ENCODE measurements at places on chromosomes 11 and 22.
A peak's percentile ranks its signal among the peaks of the same experiment; 100 is the strongest.

DNA sequence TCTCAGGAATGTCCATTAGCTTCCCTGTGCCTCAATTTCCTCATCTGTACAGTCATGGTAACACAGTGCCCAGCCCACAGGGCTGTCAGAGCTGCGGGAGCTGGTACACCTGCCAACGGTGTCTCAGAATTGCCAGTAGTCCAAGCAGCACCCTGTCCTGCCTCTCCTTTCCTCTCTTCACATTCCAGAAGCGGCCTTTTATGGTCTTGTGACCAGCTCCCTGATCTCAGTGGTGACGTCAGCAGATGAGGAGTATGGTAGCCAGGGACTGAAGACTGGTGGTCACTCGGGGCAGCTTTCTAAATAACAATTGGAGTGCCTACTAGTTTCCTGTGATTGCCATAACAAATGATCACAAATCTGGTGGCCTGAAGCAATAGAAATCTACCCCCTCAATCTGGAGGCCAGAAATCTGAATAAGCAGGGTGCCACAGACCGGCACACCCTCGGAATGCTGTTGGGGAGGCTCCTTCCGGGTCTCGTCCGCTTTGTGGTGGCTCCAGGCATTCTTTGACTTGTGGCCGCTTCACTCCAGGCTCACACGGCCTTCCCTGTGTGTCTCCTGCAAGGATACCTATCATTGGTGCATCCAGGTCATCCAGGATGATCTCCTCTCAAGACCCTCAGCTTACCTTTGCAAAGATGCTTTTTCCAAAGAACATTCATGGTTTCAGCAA lies 2.1 kb downstream of the FADD start:
- DNase-seq, result no peak

DNA sequence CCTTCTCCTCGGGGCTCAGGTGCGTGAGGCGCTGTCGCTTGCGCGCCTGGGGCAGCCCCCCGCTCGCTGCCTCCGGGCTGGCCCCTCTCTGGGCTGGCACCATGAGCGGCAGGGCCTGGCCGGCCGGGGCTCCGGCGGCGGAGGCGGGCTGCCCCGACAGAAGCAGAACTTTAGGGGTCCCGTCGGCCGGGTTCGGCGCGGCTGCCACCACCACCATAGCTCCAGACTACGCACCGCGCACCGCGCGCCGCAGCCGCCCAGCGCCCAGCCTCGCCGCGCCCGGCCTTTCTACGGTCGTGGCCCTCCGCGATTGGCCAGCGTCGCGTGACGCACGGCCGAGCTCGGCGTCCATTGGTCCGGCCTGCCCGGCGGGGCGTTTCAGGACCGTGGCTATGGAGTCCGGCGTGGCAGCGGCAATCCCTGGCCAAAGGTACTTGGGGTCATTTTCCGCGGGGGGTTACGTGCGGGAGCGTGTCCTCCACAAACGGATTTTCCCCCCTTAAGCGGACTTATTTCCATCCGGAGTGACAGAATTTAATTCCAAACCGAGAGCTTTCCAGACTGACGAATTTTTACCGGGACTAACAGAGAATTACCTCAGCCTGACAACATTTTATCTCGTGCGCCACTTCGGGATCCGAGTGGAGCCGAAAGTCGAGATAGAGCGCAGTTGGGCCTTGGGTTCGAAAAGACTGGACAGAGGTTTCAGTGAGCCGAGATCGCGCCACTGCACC lies at the start of gene XBP1:
Gene XBP1, minus strand, starts transcription at position 262 of the 734 bp plus-strand sequence.
- DNase-seq, result peak; percentile 69

DNA sequence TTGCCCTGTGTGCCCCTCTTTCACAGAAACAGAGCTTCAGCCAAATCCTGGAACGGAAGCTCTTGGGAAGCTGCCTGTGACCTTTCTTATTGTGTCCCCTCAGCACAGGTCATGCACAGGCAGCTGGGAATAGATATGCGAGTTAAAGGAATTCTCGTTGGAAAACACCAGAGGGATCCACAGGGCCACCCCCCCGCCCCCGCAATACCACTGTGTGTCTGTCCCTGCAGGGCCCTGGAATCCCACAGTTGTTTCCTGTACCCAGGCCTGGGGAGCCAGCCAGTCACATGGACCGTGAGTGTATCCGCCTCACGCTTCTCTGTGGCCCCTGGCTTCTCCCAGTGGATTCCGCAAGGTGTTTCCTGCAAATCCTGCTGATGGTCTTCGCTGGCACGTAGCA lies 29.0 kb downstream of the TIMP3 start:
- no peak for DNase-seq

- DNase-seq, result no peak
Measured at GRCh38 chr11:107397357-107397756, 60.3 kb downstream of the CWF19L2 start.

DNA sequence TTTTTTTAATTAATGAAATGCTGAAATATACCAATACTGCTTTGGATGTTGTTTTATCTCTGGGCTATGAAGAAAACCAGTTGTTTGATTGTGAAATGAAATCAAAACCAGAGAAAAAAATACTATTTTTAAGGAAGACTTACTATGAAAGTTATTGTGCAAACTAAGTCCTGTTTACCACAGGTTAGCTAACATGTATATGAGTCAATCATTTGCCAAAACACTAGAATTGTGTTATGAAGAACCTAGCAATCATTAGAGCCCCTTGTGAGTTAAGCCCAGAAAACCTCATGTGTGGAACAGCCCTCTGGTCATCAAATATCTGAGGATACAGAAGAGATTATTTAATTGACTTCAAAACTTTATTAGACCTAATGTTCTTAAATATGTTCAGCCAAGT lies 83.7 kb downstream of the FAT3 start:
- DNase-seq, result no peak

GRCh38 chr22:36923131-36923788 lies 9.8 kb downstream of the CSF2RB start:
- DNase-seq, result no peak

DNA sequence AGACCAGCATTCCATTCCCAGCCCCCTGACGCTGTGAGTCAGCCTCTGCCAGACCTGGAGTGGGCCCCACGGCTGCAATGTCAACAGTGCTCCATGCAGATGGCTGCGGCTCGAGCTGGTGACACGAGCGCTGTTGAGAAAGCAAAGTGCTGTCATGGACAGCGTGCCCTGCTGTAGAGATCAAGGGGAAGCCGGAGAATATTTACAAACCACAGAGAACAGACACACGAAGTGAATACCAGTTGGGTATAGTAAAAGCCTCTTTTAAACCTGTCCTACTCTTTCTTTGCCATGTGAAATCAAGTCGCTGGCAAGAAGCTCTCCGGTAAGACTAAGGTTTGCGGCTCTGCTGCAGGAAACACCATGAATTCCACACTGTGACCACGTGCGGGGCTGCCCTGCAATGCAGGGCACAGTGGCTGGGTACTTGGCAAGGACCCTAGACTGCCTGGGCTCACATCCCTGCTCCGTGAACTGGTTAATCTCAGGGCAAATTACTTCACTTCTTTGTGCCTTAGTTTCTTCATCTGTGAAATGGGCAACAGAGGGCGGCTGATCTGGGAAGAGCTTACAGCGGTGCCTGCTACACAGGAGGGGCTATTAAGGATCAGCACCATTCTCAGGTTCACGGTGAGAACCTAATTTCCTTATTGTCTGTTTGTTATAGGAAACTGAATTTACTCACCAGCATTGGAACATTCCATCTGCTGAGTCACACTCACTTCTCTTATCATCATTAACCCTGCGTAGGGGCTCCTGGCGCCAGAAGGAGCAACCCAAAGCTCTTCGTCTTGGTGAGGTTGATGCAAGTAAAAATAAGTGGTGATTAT lies 27.8 kb upstream of the ELFN2 start:
- DNase-seq, result no peak

DNA sequence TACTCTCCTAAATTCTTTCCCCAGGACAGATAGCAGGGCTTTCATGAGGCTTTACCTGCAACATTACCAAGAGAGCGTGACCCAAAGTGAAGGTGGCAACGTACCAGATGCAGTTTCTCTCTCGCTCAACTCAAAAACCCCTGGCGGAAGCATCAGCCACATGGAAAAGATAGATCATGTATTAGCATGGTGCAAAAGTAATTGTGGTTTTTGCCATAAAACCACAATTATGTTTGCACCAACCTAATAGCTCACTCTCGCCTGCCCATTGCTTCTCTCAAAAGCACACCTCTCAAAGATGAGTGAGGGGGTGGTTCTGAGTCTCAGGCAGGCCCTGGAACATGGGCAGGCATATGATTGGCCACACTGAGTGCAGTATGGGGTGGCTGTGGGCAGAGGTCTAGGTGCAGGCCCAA lies 7.0 kb downstream of the MS4A6A start:
- DNase-seq, result no peak

- no peak for DNase-seq
Measured at GRCh38 chr11:20310596-20311394, 52.7 kb upstream of the HTATIP2 start.

DNA sequence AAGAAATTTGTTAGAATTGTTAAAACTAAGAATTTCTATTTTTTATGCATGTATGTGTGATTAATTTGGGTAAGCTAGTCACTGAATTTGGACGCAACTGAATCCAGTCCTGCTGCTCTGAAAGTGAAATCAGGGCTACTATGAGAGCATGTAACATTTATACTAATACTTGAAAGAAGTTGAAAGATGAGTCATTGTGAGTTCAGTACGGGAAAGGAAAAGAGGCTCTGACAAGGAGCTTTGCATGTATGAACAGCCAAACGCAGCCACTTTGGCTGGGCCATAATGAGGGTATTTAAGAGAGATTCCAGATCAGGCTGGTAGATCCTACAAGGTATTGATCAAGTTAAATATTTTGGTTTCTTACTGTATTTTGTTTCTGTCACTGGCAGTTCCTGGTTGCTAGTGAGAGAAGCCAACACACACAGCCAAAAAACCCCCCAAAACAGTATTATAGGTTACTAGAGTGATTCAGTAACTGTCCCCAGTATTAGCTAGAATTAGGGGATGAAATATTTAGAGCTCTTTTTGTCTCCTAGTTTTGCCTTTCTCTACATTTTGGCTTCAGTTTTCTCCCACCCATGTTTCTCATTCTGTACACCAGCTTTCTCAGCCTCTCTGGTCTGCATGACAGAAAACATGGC lies 14.1 kb downstream of the AASDHPPT start:
- DNase-seq, result no peak

DNA sequence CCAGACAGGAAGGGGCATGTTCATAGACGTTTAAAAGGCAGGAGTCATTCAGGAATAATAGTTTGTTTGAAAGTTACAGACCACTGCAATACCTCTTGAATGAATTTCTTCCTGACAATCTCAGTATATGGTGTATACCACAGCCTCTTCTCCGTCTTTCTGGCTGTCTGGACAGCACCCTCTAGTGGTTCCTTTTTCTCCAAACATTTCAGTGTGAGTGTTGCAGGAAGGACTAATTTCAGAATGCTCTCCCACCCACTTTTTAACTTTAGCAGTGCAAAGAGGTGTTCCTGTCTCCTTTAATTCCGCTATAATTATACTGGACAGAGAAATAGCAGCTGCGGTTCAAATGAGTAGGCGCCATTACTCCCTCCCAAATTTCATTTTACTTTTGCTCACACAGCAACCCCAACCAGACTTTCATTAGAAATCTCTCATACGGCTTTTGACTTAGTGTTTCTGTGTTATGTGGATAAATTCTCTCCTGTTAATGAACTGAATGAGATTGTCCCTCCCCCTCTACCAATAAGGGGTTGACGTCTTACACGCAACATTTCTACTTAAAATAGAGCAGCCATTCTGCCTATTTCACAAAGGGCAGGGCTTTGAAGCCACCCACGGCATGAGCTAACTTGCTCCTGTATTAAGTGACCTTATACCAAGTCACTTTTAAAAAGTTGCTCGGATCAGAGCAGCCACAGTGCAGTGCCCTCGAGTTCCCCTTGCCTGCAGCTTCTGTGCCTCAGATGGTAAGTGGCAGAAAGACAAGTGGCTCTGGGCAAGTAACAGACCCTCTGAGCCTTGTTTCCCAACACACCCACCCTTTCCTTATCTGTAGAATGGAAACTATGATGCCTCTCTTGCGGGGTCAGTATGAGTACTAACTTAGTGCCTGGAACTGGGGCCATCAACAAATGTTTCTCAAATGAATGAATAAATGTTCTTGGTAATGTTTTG lies 368.6 kb downstream of the OPCML start:
- DNase-seq, result no peak

GRCh38 chr11:18264677-18265555 lies 1.1 kb upstream of the SAA1 start:
- DNase-seq, result no peak

DNA sequence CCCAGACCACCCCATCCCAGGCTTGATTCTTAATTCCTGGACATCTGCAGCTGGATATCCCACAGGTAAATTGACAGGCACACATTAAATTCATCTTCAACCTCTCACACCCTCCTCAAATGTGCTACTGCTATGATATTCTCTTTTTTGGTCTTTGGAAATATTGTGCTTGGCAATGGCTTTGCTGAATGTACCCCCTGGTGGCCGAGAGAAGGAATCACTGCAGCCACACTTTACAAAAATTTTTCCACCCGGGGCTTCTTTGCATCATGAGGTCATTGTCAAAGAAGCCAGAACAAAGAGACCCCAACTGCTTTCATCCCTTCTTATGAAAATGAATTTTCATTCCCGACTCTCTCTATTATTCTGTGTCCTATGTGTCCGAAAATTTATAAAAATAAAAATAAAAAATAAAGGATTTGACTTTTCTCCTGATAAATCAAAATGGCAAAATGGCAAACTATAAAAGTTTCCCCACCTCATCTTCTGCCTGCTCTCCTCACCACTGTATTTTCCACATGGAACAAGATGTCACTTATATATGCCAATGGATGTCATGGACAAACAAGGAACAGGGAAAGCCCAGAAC lies 15.0 kb upstream of the CYB5R2 start:
- DNase-seq, result no peak

DNA sequence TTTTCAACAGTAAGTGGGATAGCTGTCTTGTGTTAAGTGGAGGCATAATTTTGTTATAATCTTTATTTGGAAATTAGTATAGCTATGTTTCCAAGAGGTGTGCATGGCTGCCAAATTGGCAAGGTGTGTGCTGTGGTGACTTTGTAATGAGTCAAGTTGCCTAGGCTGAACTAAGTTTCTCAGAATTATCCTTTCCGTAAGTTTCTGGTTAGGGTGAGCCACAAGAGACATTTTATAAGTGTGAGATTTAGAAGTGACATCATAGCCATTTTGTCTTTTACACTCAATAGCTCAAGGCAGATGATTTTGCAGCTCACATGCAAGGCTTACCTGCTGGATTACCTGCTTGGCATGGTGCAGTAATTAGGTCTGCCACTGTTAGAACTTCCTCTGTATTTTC lies 90.3 kb downstream of the C11orf87 start:
- DNase-seq, result no peak

DNA sequence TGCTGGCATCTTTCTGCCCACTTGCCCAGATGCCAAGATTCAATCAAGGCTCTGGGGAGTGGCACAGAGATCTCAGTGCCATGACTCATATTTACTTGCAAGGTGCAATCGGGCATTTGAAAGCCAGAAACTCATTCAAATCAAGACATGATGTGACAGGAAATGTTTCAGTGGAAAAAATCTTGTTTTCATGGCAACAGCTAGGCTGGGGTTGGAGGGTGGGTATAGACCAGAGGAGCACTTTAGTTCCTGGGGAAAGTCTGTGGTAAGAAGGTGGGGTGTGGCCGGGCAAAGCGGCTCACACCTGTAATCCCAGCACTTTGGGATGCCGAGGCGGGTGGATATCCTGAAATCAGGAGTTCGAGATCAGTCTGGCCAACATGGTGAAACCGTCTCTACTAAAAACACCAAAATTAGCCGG lies 1.2 kb downstream of the MAJIN start:
- DNase-seq, result no peak

- no peak for DNase-seq
Measured at GRCh38 chr11:119512369-119512768, 89.4 kb upstream of the THY1 start.

- no peak for DNase-seq
Measured at GRCh38 chr11:44988981-44989635, 38.4 kb upstream of the TP53I11 start.
